ENCODE measurements at places on chromosomes 2 and 18.

DNA sequence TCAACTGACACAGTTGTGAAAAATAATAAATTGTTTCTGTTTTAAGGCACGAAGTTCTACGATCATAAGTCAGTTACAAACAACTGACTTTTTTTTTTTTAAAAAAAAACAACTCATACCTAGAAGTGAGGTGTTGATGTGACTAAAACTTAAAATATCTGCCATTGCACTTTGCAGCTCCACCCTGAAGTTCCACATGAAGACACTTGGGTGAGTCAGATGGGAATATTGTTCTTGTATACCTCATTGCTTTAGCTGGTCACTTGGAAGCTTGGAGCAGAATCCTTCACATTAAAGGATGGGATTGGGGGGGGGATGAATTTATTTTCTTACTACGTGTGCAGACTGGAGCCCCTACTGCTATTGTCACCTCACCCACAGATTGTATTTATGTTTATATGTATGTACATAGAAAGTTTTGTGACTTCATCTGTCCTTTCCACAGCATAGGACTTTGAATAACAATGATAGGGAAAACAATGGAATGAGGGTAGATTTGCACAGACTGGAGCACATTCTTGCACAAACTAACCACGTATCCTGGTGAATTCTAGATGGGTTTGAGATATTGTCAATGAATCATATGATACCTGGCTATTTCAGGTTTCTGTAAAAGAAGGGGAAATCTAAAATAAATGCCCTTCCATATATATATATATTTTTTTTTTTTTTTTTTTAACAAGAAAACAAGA lies 57.9 kb upstream of the ARHGAP15 start:
- no peak for DNase-seq

DNA sequence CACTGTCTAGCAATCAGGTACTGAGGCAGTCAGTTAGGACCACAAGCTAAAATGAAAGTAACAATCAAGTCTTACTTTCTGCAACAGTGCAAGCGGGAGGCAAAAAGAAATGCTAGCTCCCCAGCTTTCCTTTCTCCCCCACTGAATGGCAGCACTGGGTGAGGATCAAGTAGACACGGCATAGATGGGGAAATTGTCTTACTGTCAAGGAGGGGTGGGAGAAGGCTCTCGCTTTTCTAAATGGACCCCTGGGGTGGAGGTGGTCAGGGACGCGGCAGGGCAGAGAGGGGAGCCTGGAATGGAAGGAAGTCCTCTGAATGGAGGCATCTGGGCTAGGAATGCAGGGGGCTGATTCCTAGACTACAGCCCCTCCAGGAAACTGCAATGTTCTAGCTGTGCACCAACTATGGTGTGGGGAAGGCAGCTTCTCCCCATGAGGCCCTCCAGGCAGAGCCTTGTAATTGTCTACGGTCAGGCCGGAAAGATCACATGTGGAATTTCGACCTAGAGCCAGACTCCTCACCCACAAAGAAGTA lies 24.3 kb downstream of the METTL8 start:
- no peak for DNase-seq

GRCh38 chr2:64166637-64167420 lies 22.6 kb upstream of the PELI1 start:
- DNase-seq, result no peak

DNA sequence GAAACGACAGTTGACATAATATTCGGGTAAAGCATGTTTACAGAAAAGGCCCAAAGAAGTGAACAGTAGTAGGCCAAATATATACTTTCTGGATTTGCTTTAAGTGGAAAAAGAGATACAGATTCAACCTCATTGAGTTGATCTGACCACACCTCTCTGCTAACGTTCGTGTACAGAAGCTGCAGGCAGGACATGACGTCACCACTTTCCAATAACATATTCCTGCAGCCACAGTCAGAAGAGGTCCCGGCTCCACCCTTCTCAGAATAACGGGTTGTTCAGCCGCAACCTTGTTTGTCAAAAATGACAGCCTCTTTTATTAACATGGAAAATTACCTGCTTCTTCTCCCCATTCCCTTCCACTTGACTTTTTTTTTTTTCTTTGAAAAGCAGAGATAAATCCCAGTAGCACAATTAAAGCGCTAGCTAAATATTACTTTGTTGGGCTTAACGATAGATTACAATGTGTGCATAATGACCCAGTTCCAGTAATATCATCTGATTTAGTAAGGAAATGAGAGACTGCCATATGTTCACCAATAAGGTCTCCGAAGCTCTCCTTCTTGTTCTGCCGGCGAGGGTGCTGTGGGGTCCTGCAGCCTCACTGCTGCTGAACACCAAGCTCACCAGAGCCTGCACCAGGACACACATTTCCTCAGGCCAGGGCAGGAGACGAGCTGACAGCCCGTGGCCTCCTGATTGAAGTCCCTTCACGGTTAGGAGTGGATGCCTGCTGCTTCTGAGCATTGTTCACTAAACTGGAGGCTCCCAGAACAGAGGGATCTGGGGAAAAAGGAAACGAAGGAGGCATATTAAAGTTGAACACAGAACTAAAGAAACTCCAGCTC lies 451.0 kb upstream of the SALL3 start:
- no peak for DNase-seq

- no peak for DNase-seq
Measured at GRCh38 chr2:67614454-67614853, 217.3 kb downstream of the ETAA1 start.

GRCh38 chr2:180385601-180386201 lies 378.6 kb upstream of the CWC22 start:
- no peak for DNase-seq

- no peak for DNase-seq
Measured at GRCh38 chr18:3709205-3709604, 259.2 kb downstream of the TGIF1 start.

DNA sequence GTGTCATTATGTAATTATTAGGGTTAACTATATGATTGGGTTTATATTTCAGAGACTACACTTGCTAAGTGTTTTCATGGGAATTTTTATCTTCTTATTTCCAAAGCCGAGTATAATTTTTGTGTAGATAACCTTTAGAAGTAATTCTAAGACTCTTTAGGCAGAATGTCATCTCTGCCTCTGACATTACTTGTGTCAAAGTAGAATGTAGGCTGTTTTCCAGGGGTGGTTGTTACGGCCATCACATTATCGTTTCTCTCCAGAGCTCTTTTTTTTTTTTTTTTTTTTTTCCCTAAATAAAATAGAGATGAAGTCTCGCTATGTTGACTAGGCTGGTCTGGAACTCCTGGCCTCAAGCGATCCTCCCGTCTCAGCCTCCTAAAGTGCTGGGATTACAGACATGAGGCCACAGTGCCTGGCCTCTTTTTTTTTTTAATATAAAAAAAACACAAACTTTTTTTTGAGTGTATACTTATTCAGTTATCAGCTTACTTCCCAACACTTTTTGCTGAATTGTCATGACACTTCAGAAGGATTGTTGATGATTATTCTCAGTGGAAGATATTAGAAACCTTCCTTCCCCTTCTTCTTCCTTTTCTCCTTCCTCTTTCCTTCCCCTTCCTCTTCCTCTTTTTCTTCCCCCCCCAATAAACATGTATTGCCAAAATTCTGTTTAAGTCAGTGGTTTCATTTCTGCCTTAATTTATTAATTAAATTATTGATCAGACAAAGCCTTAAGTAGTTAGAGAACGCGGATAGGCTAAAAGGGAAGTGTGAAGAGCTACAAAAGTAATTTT lies 2.3 kb downstream of the PIKFYVE start:
- no peak for DNase-seq

DNA sequence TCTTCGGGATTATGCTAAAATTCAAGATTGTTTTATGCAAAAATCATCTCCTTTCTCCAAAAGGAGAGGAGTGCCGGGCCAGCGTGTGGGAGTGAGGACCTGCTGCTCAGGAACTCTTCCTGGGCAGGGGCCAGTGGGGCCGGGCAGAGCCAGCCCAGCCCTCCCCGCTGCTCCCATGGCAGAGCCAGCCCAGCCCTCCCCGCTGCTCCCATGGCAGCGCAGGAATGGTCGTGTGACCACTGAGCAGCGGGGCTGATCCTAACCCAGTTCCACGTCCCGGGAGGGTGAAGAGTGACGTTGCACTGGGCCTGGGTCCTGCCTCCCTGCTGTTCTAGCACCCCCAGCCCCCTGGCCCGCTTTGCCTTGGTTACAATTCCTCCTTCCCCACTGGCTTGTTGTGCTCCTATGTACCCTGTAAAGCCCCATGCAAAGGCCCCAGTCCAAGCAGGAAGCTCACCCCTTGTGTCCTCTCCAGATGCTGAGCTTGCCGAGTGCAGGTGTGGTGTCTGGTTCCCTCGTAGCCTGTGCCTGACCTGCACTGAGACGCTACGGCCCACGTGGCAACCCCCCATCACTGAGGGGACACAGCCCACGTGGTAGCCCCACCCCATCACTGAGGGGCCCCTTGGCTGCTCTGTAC lies 11.4 kb upstream of the NEU4 start:
- no peak for DNase-seq

DNA sequence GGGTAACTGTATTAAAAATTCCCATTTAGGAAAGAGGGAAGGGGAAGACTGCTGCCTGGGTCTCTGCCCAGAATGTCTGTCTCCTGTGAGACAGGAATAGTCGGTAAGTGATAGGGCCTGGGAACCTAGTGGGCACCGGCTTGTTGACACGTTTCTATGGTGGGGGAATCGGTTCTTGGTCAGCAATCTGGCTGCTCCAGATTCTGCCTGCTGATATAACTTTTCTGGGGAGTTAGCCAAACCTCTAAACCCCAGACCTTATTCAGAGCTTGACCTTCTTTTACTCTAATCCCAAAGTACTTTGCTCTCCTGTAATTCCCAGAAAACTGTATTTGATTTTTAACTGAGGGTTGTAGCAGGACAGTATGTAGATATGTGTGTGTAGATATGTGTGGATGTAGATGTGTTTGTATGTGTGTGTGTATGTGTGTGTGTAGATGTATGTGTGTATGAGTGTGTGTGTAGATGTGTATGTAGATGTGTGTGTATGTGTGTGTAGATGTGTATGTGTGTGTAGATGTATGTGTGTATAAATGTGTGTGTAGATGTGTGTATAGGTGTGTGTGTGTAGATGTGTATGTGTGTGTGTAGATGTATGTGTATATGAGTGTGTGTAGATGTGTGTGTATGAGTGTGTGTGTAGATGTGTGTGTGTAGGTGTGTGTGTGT lies 61.8 kb upstream of the TXNDC2 start:
- no peak for DNase-seq

- no peak for DNase-seq
Measured at GRCh38 chr18:22285361-22286140, 116.2 kb downstream of the GATA6 start.

- DNase-seq, result no peak
Measured at GRCh38 chr2:105611811-105612424, 132.8 kb upstream of the NCK2 start.

- DNase-seq, result no peak
Measured at GRCh38 chr2:36002941-36003340, 352.6 kb upstream of the CRIM1 start.

DNA sequence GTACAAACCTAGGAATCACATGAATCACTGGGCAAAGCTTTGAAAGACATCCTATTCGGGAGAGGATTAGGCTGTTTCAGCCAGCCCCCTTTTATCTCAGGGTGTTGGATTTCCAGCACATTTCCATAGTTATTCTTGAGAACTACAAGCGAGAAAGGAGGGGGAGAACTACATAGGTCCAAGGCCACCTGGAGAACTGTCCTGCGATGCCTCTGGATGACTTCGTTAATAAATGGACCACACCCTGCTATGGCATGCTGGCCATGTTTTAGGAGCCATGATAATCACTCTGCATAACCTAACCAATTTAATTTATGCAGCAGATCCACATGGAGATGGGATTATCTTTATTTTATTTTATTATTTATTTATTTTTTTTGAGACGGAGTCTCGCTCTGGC lies 29.9 kb downstream of the RHBDD1 start:
- no peak for DNase-seq

DNA sequence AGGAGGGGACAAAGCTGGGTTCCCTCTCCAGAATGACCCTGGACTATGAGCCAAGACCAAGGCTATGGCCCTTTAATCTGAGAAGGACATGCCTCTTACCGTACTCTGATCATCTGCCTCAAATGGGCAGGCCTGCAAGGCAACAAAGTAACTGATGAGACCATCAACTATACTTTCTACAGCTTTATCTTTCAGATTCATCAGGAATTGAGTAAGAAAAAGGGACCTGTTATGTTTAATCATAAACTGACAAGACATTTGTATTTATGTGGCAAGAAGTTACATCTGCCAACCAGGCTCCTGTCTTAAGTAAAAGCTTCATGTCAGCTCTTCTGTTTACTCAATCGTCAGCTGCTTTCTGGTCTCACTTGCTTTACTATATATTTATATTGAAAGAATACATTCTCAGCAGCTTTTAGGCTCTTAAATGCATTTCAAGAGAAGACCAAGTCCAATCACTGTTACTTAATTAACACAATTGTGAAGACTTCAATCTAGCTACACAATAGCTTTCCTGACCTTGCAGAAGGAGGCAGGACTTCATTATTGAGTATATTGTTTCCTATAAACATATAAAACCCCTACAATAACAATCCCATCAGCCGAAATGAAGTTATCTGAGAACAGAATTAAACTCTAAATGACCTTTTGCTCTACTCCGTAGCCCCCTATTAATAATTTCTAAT lies 163.8 kb downstream of the ETAA1 start:
- DNase-seq, result no peak

GRCh38 chr2:44358503-44358902 lies 2.8 kb downstream of the PREPL start:
- DNase-seq, result peak; percentile 52

DNA sequence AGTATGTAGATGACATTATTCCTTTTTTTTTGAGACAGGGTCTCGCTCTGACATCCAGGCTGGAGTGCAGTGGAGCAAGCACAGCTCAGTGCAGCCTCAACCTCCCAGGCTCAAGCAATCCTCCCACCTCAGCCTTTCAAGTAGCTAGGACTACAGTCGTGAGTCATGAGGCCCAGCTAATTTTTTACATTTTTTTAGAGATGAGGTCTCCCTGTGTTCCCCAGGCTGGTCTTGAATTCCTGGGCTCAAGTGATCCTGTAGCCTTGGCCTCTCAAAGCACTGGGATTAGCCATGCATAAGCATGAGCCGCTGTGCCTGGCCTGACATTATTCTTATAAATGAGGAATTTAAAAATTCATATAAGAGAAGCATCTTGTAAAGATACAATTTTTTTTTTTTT lies 86.9 kb downstream of the FAM117B start:
- DNase-seq, result no peak

GRCh38 chr2:109246616-109247015 lies 117.6 kb downstream of the SH3RF3 start:
- DNase-seq, result no peak

DNA sequence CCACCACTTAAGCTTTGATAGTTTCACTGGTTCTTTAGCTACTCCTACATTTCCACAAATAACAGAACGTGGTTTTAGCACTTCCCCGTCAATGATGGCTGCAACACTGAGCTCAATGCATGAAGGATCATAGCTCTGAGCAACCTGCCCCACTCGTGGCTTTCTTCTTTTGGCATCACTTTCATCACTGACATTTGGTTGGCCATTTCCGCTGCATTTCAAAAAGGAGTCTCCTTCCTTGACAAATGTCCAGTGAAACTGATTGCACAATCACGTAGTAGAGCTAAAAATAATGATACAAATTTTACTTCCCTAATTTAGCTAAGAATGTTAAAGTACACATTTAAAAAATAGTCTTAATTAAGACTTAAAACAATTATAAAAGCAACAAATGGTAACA lies 205.2 kb upstream of the HDAC4 start:
- DNase-seq, result peak; percentile 19

GRCh38 chr18:74337155-74337911 lies 21.7 kb downstream of the C18orf63 start:
- no peak for DNase-seq

GRCh38 chr2:142562900-142563299 lies 314.6 kb upstream of the KYNU start:
- DNase-seq, result no peak

GRCh38 chr2:182055993-182056392 lies 70.3 kb downstream of the PPP1R1C start:
- no peak for DNase-seq
